ENCODE measurements at places on chromosomes 1 and 21.

- DNase-seq: no peak
Measured at GRCh38 chr1:225670806-225671733, 18.1 kb upstream of the ENAH start.

DNA sequence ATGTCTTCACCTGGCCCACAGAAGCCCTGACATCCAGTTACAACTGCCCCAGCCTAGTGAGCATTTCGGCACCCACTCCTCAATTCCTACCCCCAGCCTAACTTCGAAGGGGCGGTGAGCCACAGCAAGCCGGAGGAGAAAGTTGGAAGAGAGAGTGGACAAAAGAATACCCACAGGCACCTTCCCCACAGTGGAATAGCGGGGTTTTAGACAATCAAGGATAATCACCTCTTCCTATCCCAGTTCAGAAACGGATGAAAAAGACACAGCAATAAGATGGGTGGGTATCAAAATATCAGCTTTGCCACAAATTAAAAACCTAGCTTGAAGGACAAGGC lies 1.3 kb upstream of the LSS start:
- no peak for DNase-seq

DNA sequence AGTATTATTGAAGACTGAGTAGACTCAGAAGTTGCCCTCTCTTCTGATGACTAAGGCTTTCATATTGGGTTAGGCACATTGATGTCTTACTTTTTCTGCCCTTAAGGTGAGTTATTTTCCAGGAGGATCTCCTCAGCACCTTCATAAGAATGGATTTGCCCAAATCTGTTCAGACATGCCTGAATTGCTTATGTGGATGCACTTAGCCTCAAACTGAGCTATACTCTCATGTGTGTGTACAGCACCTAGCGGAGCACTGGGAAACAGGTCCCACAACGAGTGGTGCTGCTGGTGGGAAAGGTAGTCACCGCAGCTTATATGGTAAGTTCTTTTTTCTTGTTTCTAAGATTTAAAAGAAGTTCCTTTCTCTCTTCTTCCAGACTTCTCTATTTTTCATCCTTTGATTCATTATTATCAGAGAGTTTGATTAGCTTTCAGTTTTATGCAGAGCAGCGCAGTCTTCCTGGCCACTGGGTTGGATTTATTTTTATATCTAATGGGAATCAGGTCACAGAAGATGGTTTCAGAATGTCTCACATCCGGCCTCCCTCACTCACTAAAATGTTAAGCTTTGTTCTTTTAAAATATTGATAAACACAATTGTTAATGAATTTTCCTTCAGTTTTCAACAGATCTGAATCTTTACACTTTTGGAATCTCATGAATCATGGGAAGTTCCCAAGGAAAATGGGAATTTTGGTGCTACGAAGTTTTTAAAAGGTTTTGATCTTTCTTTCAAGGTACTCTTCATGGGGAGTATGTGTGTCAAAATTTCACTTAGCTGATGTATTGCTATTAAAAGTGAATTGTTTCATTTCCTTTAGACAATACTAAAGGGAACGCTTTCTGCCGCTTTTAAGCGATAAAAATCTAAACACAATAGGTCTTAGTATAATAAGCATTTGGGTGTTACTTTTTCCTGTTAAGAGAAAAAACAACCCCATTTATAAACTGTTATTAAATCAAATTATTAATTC lies 58.5 kb downstream of the EXTL2 start:
- no peak for DNase-seq

DNA sequence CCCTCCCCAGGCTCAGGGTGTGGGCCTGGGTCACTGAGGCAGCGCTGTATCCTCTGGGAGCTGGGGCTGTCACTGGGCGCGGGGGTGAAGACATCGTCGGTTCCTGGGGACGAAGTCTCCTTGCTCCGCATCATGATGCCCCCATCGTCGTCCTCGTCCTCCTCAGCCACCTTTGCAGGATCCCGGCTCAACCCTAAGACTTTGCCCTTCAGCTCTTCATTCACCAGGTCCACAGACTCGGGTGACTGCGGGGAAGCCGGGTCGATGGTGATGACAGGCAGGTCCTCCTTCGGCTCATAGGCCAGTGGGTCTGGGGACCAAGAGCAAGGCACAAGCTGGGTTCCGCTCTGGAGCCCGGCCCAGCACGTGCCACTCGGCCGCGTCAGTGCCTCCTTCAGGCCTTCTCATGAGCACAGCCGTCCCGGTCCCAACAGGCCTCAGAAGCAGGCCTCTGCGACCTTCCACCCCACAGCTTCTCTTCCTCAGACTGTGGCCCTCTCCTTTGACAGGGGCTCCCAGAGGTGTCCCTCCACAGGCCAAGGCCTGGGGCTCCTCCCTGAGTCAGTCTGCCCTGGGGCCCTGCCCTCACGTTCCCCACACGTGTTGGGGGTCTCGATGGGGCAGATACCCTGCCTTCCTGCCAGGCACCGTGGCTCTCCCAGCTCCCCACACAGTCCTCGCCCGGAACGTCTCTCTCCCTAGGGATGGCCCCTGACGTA lies 54.4 kb downstream of the SLC9A1 start:
- no peak for DNase-seq

- no peak for DNase-seq
Measured at GRCh38 chr21:36175771-36176565, 19.3 kb downstream of the DOP1B start.

DNA sequence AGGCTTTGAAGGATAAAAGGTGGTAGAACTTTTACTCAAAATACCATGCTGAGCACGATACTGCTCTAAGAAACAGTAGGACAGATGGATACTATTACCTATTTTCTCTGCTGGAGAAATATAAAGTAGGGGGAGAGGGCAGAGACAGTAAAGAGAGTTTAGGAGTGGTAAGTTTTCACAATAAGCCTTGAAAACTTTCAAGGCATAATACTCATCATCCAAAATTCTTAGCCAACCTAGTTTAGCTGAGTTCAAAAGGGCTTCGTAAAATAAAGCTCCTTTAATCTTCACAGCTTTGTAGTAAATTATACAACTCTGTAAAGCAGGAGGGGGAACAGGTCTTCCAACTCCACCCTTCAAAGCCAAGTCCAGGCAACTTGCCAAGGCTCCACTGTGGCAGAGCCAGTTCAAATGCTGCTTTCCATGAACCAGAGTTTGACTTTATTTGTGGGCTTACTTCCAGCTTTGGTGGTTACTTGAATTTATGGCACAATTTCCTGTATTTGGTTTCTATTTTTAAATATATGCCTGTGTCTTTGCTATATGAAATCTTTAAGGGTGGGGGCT lies 15.5 kb downstream of the TEX38 start:
- DNase-seq: peak; percentile 32

GRCh38 chr1:218996362-218996761 lies 177.3 kb upstream of the LYPLAL1 start:
- peak; percentile 38 for DNase-seq

GRCh38 chr1:100629391-100629790 lies 90.2 kb upstream of the VCAM1 start:
- no peak for DNase-seq

DNA sequence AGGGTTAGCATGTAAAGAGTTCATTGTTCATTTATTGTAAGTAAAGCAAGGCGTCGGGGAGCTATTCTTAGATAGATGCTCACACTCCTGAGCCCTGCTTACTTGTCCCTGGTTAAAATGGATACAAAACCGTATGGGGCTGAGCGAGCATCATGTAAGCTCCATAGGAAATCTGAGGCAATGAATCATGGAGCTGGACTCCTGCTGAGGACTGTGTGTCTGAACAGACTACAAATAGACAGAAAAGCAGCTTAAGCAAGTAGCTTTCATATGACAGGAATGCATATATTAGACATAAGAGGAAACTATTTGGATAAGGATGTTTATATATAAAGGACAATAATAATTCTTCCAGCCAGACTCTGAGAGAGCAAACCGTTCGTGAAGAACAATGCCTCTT lies 604.9 kb upstream of the PTBP2 start:
- no peak for DNase-seq

DNA sequence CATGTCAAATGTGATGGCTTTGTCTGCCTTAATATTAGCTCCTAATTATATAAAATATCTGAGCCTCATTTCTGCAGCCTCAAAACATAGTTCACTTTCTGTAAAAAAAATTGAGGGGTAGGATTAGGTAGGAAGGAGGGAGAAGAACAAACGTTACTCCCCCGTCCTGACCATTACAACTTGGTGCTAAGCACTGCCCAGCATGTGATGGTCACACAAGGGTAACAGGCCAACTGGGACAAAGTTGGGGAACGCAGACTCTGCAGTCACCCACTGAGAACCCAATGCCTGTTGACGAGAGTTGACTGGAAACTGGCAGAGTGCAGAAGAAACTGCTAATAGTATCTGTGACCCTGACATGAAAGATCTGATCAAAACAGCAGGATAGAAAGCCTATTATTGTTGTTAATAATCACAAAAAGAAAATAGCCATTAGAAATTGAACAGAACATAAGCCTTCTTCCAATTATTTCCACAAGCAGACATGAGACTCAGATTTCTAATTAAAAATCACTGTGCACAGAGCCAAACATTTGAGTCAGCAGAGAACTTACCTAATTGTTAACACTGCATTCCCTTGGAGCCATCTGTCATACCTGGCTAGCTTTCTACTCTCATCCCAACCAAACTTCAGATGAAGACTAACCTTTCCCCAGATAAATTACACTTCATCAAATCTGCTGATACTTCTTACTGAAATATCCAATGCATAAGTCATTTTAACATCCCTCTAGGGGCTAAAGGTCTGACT lies 5.5 kb downstream of the SORT1 start:
- no peak for DNase-seq

DNA sequence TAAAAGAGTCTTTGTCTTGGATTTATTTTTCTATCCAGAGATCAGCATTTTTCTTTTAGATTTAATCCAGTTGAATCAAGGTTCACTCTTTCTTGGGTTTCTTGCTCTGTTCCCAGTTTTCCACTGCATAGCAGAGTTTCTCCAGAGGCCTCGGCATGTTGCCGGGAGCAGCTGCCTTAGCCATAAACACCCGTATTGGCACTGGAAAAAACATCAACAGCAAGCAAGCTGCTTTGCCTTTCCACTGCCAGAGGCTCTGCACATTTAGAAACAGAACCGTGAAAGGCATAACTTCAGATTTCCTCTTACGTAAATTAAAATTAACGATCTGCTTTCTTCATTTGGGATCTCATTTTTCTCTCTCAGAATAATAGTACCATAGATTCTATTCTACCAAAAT lies 181.8 kb upstream of the L1TD1 start:
- DNase-seq: no peak

GRCh38 chr1:191508239-191508638 lies 650.0 kb upstream of the RGS18 start:
- DNase-seq: no peak

GRCh38 chr1:28832966-28833365 lies 21.0 kb downstream of the OPRD1 start:
- DNase-seq: no peak

- DNase-seq: peak; percentile 58
Measured at GRCh38 chr1:39129514-39129913, 75.0 kb upstream of the MACF1 start.

GRCh38 chr1:231335663-231336602 lies 1.7 kb downstream of the EXOC8 start:
- DNase-seq: no peak

DNA sequence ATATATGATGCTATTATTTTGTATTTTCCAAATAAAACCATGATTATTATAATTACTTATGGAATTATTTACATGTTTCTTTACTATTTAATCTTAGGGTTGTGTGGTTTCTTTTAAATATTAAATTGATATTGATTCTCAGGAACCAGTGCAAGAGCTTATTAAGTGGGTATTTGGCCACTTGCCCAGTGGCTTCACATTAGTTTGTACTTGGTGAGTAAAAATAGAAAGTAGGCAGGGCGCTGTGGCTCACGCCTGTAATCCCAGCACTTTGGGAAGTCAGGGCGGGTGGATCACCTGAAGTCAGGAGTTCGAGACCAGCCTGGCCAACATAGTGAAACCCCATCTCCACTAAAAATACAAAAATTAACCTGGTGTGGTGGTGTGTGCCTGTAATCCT lies 497.1 kb downstream of the PTPRC start:
- DNase-seq: no peak

DNA sequence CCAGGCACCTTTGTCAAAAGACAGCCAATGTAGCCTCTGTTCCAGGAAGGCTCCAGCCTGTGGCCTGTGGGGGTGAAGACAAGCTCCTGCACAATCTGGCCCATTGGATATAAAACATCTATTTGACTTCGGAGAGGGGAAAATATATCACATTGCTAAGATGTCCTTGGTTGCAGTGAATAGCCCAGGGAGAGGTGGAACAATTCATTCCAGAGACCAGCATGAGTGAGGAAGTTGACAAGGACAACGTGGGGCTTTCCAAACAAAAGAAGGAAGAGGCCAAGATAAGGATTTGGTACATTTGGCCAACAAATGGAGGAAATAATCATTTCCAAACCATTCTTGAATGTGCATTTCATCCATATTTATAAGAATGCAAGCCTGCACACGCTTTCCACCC lies 187.0 kb downstream of the ETS2 start:
- peak; percentile 77 for DNase-seq

DNA sequence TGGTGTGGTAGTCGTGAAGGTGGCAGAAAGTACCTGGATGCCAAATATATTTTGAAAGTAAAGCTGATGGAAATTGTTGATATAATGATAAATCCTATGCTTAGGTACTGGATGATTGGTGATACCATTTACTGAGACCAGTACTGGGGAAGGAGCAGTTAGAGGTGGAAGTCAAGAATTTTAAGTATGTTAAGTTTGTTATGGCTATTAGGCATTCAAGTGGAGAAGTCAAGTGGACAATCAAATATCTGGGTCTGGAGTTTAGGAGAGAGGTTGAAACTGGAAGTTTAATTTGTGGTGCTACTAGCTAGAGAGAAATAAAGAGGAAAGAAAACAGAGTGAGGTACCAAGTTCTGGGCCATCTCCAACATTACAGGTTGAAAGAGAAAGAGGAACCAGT lies 89.1 kb downstream of the ATF6 start:
- no peak for DNase-seq

- DNase-seq: no peak
Measured at GRCh38 chr21:43926196-43926595, 61.2 kb downstream of the AGPAT3 start.

DNA sequence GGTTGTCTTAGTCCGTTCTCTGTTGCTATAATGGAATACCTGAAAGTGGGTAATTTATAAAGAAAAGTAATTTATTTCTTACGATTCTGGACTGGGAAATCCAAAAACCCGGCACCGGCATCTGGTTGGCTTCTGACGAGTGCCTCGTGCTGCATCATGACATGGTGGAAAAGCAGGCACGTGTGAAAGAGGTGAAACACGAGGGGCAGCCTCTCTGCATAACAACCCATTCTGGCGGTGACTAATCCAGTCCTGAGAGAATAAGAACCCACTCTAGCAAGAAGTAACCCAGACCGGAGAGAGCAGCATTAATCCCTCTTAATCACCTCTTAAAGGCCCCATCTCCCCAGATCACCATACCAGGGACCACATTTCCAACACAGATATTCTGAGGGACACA lies 2.7 kb upstream of the EDEM3 start:
- DNase-seq: no peak

- no peak for DNase-seq
Measured at GRCh38 chr1:85571181-85571759, 9.3 kb upstream of the CCN1 start.
